Heart right ventricle (tissue), 16 donors: ENCODE measurements at places on chromosomes 12 and 14.

DNA sequence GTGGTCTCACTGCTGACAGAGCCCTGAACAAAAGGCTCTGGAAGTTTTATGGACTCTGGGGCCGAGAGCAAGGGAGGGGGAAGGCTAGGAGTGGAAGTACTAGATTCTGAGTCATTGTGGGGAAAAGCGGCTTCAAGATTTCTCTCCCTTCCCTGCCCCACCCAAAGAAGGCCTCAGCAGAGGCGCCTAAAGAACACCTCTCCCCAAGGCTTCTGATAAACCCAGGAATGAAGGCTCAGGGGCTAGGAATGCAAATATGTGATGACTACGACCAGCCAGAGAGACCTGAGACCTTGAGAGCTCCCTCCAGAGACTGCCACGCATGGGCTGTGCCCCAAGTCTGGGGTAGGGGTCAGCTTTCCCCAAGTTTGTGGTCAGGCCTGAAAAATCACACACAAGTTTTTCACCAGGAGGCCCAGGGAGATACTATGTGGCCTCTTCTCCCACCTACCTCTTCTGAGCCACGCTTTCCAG lies 130.7 kb upstream of the HIF1A start:
- no peak for DNase-seq

- DNase-seq: no peak
These were observed 2.4 kb downstream of the WASHC3 start for GRCh38 chr12:102059343-102059742.

DNA sequence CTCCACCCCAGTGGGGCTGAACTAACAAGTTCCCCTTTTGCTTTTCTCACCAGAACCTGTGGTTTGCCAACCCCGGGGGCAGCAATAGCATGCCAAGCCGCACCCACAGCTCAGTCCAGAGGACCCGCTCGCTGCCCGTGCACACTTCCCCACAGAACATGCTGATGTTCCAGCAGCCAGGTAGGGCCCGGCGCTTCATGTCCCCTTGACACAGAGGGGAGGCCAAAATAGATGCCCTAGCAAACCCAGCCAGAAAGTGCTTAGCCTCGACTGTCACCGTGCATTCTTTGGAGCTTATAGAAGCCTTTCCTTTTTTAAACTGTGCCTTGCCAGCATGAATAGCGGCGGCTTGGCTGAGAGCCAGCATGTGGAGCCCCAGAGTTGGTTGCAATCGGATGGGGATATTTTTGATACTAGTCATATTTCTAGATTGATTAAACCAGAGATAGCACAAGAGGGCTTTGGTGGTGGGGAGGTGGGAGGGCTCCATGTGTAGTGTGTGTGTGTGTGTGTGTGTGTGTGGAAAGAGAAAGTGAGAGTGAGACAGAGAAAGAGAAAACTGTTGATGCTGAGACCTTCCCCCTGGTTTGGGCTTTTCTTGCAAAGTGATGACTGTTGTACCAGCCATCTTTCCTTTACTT lies 126.1 kb downstream of the GCH1 start:
- DNase-seq: peak; percentile 73

GRCh38 chr12:4910502-4911315 lies 1.0 kb downstream of the KCNA1 start:
- no peak for DNase-seq

GRCh38 chr12:57481671-57482070 lies 2.0 kb upstream of the ARHGAP9 start:
- no peak for DNase-seq

GRCh38 chr12:34396006-34396860 lies 373.9 kb downstream of the ALG10 start:
- peak; percentile 1 for DNase-seq

DNA sequence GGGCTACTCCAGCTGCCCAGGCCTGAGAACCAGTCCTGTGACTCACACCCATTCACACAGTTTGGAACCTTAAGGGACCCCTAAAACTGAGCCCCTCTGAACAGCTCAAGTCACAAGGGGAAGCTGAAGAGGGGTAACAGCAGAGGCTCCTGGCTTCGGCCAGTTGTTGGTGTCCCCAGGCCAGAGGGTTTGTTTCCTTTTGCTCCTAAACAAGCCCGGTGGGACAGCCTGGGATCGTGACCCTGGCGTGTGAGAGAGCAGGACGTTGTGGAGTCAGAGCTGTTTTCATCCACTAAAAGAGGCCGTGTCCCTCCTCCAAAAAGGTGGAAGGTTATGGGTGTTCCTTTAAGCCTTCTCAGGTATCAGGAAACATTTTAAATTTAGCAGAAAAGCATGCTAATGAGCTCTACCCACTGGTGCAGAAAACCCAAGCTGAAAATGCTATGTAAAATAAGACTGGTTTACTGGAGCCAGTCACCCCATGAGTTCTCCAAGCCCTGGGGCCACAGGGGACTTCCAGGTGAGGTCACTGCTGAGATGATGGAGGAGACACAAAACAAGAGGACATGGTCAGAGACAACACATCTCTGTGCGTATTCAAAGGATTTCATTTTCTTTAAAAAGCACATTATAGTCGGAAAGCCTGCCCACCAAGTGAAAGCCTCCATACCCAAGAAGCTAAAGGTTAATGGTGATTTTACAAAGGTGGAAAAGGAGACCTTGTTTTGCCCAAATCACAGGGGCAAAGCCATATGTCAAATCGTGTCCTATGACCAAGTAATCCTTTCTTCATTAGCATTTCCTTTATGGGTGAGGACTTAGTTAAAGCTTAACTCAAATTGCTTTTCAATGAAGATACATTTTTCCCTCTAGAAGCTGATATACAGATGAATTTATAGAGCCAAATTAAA lies 14.1 kb downstream of the PRKAB1 start:
- DNase-seq: no peak

- no peak for DNase-seq
These were observed 68.7 kb upstream of the KRAS start for GRCh38 chr12:25319233-25319984.

- DNase-seq: no peak
These were observed 142.0 kb upstream of the PZP start for GRCh38 chr12:9349888-9350885.

DNA sequence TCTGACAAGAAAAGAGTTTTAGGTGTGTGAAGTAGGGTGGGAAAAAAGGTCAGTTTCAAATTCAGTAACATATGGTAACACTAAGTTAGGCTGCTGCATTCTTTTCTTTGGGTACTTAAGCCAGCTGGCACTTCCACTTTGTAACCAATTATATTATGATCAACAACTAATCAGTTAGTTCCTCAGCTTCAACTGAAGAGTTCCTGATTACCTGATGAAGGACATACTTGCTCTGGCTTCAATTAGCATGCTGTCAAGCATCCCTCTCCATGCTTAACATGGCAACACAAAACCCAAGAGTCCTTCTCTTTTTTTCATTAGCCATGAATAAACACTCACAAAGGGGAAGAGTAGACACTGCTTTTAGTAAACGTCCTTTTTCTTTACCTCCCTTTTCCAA lies 6.8 kb upstream of the KANSL2 start:
- no peak for DNase-seq

GRCh38 chr14:50697659-50698290 lies 29.7 kb upstream of the SAV1 start:
- no peak for DNase-seq

DNA sequence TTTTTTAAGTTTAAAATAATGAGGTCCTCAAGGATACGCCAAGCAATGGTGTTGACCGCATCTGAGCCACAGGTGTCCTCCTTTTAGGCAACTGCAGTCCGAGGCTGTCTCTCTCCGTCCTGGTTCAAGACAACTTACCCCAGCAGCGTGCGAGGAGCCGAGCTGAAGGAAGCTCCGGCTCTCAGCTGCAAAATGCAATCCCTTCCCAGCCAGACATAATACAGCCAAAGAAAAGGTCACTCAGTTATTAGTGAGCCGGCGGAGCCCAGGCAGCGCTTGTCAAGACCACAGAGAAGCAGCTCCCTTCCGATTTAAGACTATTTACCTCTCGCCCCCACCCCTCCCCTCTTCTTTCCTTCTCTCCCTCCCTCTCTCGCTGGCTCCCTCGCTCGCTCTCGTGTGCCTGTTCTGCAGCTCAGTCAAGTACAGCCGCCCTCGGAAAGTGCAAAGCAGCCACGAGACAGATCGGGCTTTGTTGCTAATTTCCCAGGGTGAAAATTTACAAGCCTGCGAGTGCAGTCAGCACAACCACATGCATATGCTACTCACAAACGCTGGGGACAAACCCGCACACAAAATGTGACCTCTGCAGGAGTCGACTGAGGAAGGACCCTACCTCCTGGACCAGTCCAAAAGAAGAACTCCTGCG lies 363 bp upstream of the LMO3 start:
- peak; percentile 12 for DNase-seq

DNA sequence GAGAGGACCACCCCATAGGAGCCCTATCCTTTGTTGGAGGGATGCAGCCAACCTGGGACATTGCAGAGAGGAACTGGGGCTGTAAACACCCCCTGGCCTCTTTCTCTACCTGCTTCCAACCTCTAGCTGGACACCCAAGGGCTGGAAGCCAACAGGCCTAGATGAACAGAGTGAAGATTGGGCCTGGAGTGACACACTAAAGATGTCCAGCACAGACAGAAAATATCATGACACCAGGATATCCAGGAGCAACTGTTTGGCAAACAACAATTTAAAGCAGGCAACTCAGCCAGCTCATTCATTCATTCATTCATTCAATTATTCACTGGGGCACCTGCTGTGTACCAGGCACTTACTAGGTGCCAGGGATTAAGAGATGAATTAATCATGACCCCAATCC lies 125.0 kb upstream of the NCOR2 start:
- no peak for DNase-seq

DNA sequence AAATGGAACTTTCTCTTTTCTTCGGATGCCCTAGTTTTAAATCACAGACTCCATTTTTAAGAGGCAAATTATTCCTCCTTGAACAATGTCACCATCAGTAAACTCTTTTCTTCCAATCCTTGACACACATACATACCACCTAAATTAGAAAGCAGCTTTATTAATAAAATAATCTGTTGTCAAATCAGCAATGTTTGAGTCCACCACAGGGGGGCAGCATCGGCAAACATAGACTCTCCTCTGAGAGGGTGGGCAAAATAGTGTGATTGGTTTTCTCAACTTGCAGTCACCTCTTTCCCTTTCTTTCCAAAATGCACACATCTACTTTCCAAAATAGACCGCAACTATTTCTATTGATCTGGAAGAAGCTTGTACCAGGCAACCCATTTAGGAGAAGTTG lies 438.4 kb upstream of the OR4E1 start:
- peak; percentile 6 for DNase-seq

- DNase-seq: no peak
These were observed 967.9 kb upstream of the SEL1L start for GRCh38 chr14:82501554-82501953.

DNA sequence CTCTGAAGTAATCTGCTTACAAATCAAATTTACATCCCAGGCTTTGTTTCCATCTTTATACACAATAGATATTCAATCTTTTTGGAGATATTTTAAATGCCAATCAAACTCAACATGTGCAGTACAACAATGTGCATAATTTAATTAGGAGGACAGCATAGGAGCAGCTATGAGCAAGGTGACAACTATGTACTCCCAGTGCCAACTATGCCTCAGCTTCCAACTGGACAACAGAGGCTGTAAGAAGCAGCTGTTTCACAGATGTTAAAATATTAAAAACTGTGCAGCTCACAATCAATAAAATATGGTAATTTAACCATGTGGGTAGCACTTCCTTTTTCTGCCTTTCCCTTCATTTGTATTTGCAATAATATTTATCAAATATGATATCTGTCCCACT lies 99.9 kb downstream of the ST8SIA1 start:
- no peak for DNase-seq

GRCh38 chr14:36449903-36450302 lies 70.1 kb downstream of the NKX2-1 start:
- no peak for DNase-seq

GRCh38 chr12:91628656-91629055 lies 446.0 kb upstream of the DCN start:
- DNase-seq: no peak

GRCh38 chr12:111570084-111570961 lies 28.8 kb downstream of the ATXN2 start:
- no peak for DNase-seq

GRCh38 chr12:14387219-14387871 lies 21.9 kb downstream of the ATF7IP start:
- no peak for DNase-seq

GRCh38 chr14:36070031-36070719 lies 106.3 kb downstream of the PTCSC3 start:
- peak; percentile 26 for DNase-seq

DNA sequence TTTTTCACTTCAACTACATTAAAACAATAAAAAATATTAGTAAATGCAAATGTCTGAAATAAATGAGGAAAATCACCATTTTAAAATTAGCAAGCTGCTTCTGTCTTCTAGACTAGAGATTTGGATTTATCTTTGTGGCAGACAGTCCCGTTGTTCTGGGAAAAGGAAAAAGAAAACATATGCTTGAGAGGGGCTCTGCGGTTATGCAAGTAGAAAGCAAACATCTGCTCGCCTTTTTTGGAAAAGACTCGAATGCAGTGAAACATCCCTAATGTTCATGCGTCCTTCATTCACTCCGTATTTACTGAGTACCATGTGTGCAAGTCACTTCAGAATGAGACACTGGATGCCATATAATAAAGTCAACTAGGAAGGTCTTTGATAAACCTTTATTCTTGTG lies 44.9 kb downstream of the IFNG start:
- no peak for DNase-seq

DNA sequence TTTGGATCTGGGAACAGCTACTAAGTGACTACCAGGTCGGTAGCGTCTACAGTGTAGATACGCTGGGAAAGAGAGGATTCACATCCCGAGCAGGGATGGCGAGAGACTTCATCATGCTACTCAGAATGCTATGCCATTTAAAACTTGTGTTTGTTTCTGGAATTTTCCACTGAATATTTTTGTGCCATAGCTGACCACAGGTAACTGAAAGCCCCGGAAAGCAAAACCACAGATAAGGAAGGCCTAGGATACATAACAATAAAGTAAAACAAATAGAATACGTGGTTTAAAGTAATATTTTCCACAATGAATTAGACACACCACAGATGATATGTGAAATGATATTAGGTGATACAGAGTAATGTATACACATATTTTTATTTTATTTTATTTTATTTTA lies 7.9 kb upstream of the HCAR1 start:
- no peak for DNase-seq

DNA sequence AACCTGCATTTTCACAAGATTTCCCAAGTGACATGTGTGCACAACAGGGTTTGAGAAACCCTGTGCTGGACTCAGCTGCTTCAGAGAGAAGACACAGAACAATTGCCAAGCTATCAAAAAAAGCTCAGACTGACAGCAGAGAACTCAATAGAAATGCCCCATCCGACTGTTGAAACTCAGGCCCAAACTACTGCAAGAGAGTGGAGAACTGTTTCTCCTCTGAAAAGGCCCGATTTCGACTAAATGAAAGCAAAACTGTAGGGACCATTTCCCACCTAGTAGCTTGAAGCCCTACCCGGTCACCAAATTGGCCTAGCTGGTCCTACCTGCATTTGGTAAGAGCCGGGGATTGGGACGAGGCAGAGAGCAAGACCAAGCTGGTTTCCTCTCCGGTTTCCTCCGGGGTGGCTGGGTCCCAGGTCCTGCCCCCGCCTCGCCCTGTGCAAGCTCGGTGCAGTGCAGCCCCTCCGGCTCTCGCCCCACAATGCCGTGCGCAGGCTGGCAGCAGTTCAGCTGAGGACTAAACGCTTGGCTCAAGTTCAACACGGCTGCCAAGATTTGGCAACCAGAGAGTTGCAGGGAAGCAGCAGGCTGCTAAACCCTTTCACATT lies 1180.6 kb downstream of the VRK1 start:
- DNase-seq: peak; percentile 83

GRCh38 chr14:30214014-30214413 lies 286.4 kb upstream of the PRKD1 start:
- no peak for DNase-seq
